ENCODE measurements at places on chromosomes 6 and 20.

- H3K36me3 ChIP-seq, result no peaks in the 10 kb centered on the region
- H3K4me1 ChIP-seq, result peaks cover 13% of the 10 kb centered on the region
- no peak overlapping the region for H3K27ac ChIP-seq
- peaks cover 24% of the 10 kb centered on the region for H3K27me3 ChIP-seq
- DNase-seq, result no peak
Observed at GRCh38 chr6:149454346-149454848, 30.4 kb downstream of the ZC3H12D start.

GRCh38 chr6:30877419-30878262 lies 6.7 kb upstream of the DDR1 start:
- H3K4me1 ChIP-seq, result peaks cover 18% of the 10 kb centered on the region
- DNase-seq, result peak; percentile 94
- H3K4me3 ChIP-seq, result no peak overlapping the region
- no peaks in the 10 kb centered on the region for H3K36me3 ChIP-seq
- no peaks in the 10 kb centered on the region for H3K27me3 ChIP-seq

DNA sequence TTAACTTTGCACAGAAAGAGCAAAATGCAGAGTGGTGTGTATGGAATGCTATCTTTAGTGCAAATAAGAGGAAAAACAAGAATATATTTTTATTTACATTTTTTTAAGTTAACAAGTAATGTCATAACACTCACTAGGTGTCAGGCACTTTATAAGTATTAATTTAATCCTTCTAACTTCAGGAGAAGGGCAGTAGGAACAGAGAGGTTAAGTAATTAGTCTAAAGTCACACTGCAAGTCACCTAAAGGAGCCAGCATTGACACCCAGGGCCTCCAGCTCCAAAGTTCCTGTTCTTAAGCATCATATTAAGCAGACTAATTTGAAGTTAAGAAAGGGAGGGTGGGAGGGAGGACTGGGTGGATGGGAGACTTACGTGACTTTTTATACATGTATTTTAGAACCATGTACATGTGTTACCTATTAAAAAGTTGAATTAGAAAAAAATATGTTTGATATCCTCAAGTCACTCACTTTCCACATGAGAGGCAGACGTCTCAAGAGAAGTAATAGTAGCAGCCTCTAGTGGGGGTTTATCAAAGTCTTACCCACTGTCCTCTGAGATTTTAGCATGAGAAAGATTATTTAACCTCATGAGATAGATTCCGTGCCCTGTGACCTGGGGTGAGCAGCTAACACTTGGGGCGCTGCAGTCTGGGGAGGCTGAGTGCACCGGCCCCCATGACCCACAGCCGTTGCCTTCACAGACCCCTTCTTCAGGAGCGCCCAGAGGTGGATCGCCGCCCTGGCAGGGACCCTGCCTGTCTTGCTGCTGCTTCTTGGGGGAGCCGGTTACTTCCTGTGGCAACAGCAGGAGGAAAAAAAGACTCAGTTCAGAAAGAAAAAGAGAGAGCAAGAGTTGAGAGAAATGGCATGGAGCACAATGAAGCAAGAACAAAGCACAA lies 7.0 kb downstream of the BTN3A1 start:
- no peaks in the 10 kb centered on the region for H3K4me1 ChIP-seq
- H3K4me3 ChIP-seq, result no peak overlapping the region
- no peaks in the 10 kb centered on the region for H3K36me3 ChIP-seq
- DNase-seq, result no peak
- H3K27me3 ChIP-seq, result no peaks in the 10 kb centered on the region

- no peaks in the 10 kb centered on the region for H3K27me3 ChIP-seq
- H3K4me1 ChIP-seq, result peaks cover 8% of the 10 kb centered on the region
- peaks cover 34% of the 10 kb centered on the region for H3K36me3 ChIP-seq
- H3K27ac ChIP-seq, result no peak overlapping the region
- no peak overlapping the region for H3K4me3 ChIP-seq
- DNase-seq, result no peak
Observed at GRCh38 chr6:158596861-158597260, 37.0 kb downstream of the TMEM181 start.

GRCh38 chr6:162153120-162153519 lies 574.4 kb downstream of the PRKN start:
- H3K27me3 ChIP-seq, result no peaks in the 10 kb centered on the region
- no peak for DNase-seq
- no peaks in the 10 kb centered on the region for H3K36me3 ChIP-seq

- no peak for DNase-seq
- no peak overlapping the region for H3K27ac ChIP-seq
- H3K27me3 ChIP-seq, result peaks cover under 1% of the 10 kb centered on the region
- H3K4me3 ChIP-seq, result no peak overlapping the region
- no peaks in the 10 kb centered on the region for H3K4me1 ChIP-seq
- peaks cover 2% of the 10 kb centered on the region for H3K36me3 ChIP-seq
Observed at GRCh38 chr20:59646487-59646886, 42.1 kb downstream of the PHACTR3 start.

GRCh38 chr6:15524861-15525401 lies 137.9 kb downstream of the DTNBP1 start:
- peaks cover 29% of the 10 kb centered on the region for H3K36me3 ChIP-seq
- H3K4me3 ChIP-seq, result no peak overlapping the region
- no peak for DNase-seq
- H3K27me3 ChIP-seq, result no peaks in the 10 kb centered on the region
